ENCODE measurements at places on chromosomes 1 and 21. TPM values are rescaled to one million over a fixed set of nuclear protein-coding genes. Genes with fewer than 3 reads are reported as not detected.

DNA sequence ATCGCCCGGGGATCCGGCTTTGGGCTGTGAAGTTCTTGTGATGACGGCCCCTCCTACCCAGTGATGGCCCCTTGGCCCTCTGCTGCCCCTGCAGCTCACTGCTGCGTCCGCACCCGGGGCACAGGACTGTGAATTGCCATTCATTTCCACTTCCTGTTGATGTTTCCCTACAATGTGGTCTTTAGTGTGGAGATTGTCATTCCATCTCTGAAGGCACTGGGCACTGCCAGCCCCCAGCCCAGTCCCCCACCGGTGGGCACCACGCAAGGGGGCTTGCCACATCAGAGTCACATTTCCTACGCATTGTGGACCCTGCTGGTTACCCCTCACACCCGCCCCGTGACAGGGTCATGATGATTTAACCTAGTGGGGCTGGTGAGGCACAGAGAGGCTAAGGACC lies 2.5 kb upstream of the MX2 start:
- DNase-seq = no peak

DNA sequence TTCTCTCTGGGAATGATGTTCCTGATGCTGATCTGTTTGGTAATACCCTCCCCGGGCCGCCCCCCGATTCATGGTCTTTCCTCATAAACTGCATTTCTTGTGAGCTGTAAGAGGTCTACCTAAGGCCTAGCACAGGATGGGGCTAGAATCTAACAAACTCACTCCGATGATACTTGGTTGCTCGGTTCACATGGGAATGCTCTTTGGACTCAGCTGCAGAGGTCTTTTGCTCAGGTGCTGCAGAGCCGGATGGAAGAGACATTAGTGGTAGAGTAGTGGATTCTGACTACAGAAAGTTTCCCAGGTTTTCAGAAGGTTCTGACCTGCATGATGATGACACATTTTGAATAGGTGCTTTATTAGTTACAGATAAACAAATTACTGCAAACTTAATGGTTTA lies 8.3 kb upstream of the TMEM269 start:
- DNase-seq = no peak

GRCh38 chr1:46301808-46302640 lies 1.4 kb downstream of the LRRC41 start:
- peak; percentile 69 for DNase-seq

DNA sequence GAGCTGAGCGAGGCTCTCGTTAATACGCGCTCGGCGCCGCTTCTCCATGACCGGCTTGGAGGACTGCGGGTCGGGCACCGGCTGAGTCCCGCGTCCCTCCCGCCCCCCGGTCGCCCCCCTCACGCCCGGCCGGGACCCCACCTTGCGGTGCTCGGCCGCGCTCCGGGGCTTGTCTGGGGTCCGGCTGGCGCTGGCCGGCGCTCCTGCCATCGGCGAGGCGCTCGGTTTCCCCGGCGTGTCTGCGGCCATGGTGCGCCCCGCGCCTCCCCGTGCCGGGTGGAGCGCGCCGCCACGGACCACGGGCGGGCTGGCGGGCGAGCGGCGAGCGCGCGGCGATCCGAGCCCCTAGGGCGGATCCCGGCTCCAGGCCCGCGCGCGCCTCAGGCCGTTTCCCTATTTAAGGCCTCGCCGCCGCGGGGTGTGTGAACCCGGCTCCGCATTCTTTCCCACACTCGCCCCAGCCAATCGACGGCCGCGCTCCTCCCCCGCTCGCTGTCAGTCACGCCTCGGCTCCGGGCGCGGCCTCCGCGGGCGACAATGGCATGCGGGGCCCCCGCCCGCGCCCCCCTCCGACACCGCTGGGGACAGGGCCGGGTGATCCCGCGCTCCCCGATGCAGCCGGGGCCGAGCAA lies at the start of gene HES4:
TSS of gene HES4 (minus strand) at position 373 of the 632 bp plus-strand sequence. CDS start at position 249, 124 bp downstream.
- peak; percentile 91 for DNase-seq

DNA sequence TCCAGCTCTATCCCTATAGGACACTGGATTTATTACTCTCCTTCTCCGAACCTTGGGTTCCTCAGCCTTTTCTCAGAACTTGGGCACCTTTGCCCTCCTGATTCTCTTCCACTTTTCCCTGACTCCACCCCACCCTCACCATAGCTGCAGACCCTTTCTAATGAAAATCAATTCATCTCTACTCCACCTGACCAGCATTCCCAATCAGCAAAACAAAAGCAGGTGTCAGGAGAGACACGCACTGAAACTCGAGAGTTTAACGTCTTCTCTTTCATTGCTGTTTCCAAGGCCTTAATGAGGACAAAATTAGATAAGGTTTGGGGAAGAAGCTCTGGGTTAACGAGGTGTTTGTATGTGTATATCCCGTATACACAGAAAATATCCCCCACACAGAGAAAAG lies 208.8 kb downstream of the PLPP3 start:
- no peak for DNase-seq

GRCh38 chr1:40712997-40713396 lies 21.5 kb downstream of the NFYC start:
- no peak for DNase-seq

- DNase-seq = no peak
Observed at GRCh38 chr1:212010004-212010403, 25.4 kb downstream of the INTS7 start.

DNA sequence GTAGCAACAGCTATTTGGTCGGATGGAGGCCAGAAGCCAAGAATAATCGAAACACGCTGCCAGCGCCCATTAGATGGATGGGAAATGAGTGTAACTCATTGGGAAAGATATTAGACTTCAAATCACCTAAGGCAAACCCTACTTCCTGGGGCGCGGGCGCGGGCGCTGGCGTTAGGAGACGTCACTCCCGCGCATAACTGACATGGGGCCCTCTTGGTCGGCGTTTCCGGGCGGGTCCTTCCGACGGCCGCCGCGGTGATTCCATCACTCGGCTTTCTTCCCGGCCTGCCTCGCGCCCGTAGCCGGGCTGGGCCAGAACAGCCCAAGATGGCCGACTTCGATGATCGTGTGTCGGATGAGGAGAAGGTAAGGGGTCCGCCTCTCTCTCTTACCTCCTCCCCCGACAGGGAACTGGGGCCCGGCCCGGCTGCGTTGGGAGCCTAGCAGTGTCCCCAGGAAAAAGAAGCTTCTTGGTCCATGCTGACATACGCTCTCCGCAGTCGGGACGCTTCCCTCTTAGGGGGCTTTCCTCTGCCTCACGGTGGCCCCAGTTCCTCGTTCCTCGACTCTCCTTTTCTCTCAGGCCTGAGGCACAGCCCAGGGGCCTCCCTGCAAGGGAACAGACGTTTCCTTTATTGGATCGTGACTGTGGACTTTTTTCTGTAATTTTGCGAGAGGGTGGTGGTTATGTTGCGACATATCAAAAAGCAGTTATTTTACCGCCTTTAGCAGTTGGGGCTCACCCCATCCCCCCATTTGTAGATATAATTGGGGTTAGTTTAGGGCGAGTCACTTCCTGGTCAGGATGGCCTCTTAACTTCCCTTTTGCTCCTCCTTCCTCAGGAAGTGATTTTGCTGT lies at the start of gene CAPZA1:
TSS of gene CAPZA1 (plus strand) at position 315 of the 859 bp plus-strand sequence. CDS start at position 328, 13 bp downstream.
- DNase-seq = peak; percentile 84

- DNase-seq = no peak
Observed at GRCh38 chr1:163202833-163203451, at the start of gene RGS5. Gene RGS5, minus strand, starts transcription at chr1:163202916. Its CDS starts 81 bp downstream, at chr1:163202835.

GRCh38 chr21:15004721-15005370 lies 60.0 kb downstream of the NRIP1 start:
- no peak for DNase-seq

DNA sequence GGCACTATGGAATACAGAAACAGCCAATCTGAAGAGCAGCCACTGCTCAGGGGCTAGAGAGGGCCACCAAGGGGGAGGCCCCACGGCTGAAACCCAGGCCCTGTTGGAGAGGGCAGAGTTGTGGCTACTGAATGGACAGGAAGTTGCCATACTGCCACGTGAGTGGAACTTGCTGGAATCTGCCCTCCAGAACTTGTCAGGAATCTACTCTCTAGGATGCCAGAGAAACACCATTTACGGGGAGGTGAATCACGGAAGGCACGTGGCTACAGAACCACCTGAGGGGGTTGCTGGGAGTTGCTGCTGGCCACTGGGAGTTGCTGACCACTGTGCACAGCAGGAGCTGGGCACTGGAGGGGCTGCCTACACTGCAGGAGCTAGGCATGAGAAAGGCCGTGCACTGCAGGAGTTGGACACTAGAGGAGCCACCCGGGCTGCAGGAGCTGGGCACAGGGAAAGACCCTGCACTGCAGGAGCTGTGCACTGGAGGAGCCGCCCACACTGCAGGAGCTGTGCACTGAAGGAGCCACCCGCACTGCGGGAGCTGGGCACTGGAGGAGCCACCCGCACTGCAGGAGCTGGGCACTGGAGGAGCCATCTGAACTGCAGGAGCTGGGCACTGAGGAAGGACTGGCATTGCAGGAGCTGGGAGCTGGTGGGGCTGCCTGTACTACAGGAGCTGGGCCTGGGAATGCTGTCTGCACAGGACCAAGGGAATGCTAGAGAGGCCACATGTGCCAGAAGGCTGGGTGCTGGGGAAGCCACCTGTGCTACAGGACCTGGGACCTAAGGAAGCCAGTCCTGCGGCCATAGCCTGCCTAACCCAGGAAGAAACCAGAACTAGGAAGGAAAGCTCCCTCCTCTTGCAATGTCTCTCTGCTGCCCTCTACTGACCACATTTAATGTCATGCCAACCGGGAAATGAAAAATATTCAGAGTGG lies 343.4 kb downstream of the MATN1 start:
- peak; percentile 65 for DNase-seq

DNA sequence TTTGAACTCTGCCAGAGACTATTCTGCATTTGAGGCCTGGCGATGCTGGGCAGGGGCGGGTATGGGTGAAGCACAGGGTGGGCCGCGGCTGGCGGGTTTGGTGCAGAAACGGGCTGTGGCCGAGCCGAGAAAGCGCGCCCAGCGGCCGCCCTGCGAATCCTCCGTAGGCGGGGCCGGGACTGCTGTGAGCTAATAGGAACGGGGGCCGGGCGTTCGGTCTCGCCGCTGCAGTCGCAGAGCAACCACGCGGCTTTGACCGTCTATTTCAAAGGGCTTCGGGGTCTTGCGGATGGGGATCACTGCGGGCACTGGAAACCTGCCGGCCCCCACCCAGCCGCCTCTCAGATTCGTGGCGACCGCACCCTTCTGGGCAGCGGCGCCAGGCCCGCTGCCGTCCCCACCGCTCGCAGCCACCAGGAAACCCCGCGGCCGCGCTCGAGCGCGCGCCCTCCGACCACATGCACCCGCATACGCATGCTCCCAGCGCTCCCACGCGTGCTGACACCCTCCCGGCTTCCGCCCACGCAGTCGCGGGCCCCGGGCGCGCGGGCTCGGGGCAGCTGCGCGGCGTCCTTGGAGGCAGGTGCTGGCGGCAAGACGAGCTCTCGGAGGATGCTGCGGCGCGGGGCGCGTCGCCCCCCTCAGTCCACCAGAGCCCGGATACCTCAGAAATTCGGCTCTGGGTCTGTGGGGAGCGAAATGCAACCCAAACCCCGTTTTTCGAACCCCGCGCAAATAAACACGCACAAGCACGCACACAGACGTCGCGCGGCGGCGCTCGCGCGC lies 32.6 kb downstream of the DNTTIP2 start:
- peak; percentile 89 for DNase-seq

DNA sequence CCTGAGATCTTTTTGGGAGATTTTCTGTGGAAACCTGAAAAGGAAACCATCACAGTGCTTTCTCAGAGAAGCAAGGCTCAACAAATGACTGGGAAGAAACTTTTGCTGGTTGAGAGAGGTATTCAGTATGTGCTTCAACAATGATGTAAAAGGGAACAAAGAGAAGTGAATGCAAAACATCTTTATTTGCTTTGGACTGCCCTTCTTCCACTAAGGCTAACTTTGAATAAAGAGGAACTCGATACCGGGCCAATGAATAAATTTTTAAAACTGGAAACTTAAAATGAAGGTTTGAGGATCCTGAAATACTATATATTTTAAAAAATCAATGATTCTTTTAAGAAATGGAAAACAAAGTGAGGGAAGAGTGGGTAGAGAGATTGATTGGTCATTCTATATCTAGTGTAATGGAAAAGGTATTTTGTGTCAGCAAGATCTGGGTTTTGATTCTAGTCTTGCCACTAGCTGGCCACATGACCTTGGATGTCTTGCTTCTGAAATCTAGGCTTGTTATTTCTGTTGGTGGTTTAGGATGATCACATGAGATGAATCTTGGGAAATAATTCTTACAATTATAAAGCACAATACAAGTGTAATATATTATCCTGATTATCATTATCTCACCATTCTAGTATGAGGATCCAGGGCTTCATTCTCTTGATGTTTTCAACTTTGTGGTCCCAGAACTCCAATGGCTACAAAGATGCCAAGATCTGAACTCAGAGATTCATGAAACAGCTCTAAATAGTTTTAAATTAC lies 34.6 kb upstream of the APOBEC4 start:
- no peak for DNase-seq

DNA sequence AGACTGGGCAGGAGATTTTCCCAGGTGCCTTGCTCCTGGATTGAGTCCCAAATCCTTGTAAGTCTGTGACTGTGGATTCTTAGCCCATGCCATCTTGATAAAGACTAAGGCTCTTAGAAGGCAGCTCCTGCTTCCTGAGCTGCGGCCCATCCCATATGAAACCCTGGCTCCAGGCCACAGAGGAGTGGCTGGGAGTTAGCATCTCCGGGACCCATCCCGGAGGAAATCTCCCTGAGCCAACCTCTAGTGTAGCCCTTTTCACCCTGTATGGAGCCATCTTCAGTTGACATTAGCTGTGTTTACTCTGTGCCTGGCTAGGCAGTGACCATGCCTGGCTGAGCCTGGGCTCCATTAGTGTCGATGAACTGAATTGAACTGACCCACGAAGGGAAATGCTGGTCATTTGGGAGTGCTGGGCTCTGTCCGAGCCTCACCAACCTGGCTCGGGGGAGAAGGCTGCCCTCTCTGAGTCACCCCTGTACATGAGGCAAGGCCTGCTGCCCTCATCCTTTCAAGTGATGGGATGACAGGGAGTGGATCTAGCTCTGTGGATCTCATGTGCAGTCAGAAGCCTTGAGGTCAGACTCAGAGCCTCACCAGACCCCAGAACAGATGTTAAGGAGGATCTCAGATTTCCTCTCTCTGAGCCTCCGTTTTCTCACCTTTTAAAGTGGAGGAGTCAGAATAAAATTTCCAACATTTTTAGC lies 37.5 kb downstream of the LGR6 start:
- DNase-seq = no peak

DNA sequence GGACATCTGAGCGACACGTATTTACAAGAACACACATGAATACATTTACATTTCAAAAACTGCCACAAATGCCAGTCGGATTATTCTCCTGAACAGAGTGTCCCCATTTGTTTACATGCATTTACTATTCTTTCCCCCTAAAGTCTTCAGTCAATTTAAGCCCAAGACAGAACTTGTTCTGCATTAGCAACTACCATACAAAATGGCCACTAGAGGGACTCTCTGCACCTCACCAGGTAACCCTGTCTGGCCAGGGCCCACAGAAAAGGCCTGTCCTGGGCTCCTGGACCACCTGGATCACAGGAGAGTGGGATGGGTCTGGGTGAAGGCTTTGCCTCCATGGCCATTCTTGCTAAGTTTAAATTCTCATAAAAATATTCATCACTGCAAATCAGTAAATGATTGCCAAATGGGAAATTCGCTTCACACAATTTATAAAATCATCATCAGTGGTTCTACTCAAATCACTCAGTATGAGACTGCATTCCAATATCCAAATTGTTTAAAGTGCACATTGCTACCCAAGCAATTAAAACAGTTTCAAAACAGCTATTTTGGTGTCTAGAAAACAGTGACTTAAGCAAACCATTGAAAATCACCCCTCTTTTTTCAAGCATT lies 12.5 kb upstream of the GUCA2A start:
- peak; percentile 50 for DNase-seq

The PFKFB2 gene
- 52.0 TPM for total RNA-seq

The PGD gene
- 155 TPM for total RNA-seq

The RXFP4 gene
- total RNA-seq = not detected

The MYOC gene
- total RNA-seq = not detected

The OLIG2 gene
- total RNA-seq = not detected

The PUSL1 gene
- 22.7 TPM for total RNA-seq

The PRKAB2 gene
- total RNA-seq = 12.6 TPM

The ERICH3 gene
- 0.15 TPM for total RNA-seq

Measured in Calu3 (cell line).